GM12891 (cell line): ENCODE measurements at places on chromosomes 2 and 18.

DNA sequence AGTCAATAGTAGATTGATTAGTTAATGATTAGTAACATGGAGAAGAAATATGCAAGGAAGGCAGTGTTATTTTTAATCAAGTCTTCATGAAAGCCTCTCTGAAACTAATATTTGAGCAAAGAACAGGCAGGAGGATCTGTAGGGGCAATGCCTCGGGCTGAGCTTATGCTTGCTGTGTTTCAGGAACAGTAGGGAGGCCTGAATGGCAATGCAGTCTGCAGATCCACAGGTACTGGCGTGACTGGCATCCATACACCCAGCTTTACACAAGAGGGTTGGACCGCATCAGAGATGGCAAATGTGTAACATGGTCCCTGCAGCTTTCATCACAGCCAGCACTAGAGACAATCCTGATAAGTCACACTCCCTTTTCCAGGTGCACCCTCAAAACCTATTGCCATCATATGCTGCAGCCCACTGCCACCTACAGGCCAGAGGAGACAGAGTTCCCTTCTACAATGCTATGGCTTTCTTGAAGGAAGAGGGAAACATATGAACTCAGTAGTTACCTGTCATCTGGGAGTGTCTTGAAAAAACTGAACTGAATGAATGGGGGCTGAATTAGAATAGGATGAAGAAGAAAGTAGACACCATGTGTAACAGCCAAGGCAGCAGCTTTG is 582.4 kb upstream of the RAB6C start:
- DNase-seq, result no peak

GRCh38 chr2:43872151-43872550 is 33.4 kb downstream of the ABCG8 start:
- DNase-seq, result no peak

GRCh38 chr18:21167641-21168377 is 56.2 kb upstream of the ROCK1 start:
- DNase-seq, result no peak

GRCh38 chr2:185044323-185044874 is 446.1 kb downstream of the ZNF804A start:
- no peak for DNase-seq
